Left ventricle myocardium inferior (tissue), 1 donor: ENCODE measurements at places on chromosomes 1 and 21. TPM values are rescaled to one million over a fixed set of nuclear protein-coding genes. Genes with fewer than 3 reads are reported as not detected.

The DDAH1 gene
- 10.1 TPM for total RNA-seq

The FGR gene
- 3.5 TPM for total RNA-seq

DNA sequence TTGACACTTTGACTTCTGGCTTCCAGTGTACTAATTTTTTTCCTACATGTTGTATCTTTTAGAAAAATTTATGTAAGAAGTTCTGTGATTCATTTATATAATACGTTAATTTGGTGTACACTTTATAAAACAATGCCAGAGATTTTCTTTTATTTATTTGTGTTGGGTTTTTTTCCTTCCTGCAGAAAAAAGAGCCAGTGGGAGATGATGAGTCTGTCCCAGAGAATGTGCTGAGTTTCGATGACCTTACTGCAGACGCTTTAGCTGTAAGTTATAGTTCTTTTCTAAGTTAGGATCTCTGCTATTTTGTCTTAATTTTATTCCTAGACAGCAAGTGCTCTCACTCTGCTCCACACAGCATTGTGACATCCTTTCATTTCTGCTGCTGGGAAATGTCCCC lies 14.4 kb downstream of the SARS1 start:
- no peak for DNase-seq

DNA sequence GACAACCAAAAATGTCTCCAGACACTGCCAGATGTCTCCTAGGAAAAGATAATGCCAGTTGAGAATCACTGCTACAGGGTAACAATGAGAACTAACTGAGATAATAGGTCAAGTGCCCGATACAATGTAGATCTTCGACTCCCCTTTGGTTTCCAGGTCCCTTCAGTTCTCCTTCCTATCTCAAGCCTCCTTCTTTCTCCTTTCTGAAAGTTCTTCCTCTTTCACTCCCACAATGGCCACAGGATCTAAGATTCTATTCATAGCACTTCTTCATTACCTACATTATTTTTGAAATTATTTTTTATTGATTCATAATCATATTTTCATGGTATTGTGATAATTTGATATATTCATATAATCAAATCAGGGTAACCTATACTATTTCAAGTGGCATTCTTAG lies 6.3 kb downstream of the PFDN2 start:
- DNase-seq: no peak
